NCI-H2227 treated with DMSO at 0.1 percent for 48 hours (cell line): ENCODE measurements at places on chromosomes 6 and 20.
A peak's percentile ranks its signal among the peaks of the same experiment; 100 is the strongest.

DNA sequence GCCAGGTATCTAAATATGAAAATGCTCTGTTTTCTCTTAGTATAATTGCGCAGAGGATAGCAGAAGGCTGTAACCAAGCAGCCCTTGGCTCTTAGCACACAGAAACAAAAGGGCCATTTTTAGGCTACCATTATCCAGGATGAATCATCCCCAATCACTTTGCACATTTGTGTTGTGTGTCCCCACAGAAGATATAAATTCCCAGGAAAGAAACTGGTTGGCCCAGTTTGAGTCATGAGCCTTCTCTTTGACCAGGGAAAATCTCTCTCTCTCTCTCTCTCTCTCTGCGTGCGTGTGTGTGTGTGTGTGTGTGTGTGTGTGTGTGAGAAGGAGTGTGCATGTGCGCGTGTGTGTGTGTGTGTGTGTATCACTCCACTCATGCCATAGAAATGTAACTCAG, 178.5 kb downstream of the FRK start:
- no peak for DNase-seq

GRCh38 chr6:3803627-3804468, 45.3 kb upstream of the FAM50B start:
- DNase-seq = no peak

GRCh38 chr6:95109212-95109611, 468.1 kb upstream of the MANEA start:
- no peak for DNase-seq

- no peak for DNase-seq
Measured at GRCh38 chr20:35506872-35507638, 22.4 kb downstream of the C20orf173 start.

- no peak for DNase-seq
Measured at GRCh38 chr20:62592506-62593177, 49.7 kb upstream of the SLCO4A1 start.

DNA sequence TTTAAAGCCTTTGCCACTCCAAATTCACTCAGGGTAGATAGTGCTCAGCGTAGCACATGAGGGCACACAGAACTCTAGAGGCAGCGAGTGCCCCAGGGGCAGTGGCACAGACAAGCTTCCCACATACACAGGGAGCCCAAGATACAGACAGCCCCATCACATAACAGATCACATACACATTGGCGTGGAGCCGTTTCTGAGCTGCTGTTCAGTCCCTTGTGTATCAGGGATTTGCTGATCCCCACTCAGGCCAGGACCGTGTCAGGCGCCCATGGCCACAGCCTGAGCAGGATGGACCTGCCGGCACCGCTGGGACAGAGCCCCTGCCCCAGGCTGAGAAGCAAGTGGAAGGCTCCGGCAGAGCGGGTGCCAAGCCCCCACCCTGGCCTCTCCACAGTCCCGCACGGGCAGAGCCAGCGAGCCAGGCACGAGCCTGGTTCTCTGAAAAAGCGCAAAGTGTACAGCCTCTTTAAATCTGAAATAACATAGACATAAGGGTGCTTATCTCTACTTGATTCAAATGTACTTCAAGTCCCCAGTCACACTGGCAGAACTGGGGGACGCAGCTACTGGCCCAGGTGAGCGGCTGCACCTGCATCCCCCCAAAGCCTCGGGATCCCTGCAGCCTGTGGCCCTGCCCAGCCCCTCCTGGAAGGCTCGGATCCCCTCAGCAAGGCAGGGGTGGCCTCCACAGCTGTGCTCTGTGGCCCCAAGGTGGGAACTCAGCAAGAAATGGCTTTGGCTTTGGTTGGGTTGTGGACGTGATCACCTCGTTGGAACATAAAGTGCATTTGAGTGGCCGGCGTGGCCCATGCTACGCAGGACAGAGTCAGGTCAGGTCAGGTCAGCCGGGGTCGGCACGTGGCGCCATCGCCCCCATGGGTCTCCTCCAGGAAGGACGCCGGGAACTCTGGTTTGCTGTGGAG, 231.3 kb downstream of the ERMARD start:
- no peak for DNase-seq

DNA sequence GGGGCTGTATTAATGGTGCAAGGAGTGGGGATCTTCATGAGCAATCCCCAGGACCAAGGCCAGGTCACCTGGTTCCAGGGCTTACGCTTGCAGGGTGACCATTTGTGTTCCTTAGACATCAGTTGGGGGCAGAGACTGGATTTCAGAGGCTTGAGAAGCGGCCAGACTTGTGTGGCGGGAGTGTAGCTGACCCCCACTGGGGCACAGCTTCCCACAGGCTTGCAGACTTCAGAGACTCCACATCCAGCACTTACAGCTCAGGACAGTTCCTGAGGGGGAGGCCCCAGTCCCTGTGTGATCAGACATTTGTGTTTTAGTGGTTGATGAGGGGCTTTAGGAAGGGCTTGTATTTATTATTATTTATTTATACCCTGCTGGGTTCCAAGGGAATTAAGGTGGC, 15.3 kb downstream of the TJAP1 start:
- DNase-seq = no peak

- no peak for DNase-seq
Measured at GRCh38 chr20:11734431-11734830, 183.3 kb upstream of the BTBD3 start.

DNA sequence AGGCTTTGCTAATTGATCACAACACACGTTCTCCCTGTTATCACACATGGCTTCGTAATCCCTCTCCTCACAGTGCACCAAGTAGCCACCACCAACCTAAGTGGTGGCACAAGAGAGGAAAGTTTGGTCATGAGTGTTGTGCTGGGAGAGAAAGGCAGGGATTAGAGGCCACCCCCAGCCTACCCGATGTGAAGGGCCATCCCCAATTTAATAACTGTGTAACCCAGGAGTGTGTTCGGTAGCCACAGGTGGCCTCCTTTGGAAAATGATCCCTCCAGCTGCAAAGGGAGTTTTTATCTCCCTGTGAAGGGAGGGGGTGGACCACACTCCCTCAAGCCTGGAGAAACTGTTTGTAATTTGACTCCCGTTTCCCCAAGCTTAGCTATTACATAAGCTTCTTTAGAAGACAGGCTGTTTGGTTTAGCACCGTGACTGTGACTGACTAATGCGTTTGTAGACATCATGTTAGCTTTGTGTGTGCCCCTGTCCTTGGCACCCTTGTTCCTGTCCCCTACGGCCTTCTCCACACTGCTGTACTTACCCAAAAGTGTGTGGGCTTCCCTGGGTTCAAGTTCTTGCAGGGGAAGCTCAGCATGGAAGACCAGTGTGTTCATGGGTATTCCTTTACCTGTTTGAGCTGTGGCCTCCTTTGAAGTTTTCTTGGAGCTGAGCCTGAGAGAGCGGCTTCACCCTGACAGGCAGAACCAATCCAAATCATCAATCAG, 20.6 kb downstream of the PPP1R16B start:
- DNase-seq = peak; percentile 11

DNA sequence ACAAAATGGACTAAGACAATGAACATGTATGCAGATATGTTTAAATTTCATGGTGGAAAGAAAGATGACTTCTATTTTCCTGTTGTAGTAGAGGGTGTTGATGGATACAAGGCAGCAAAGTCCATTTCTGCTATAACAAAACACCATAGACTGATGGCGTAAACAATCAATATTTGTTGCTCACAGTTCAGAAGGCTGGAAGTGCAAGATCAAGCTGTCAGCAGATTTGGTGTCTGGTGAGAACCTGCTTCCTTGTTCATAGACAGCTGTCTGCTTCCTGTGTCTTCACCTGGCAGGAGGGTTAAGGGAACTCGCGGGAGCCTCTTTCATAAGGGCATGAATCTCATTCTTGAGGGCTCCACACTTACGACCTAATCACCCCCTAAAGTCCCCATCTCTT, 83.0 kb upstream of the ELOVL5 start:
- no peak for DNase-seq

DNA sequence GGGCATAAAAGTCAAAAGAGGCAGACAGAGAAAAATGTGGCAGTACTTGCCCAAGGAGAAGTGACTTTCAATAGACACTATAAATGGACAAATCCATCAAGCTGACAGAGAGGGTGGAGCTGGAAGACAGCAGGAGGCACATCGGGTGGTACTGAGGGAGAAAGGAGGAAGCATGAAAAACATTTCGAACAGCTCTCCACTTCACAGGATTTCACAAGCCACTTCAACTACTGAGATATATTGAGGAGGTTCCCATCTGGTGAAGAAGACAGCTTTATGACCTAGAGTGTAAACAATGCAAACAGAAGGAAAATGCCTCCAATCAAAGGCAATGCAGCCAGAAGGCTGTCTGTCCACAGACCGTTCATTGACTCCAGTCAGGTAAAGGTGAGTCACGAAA, 259.4 kb upstream of the ECI2 start:
- DNase-seq = peak; percentile 2

- no peak for DNase-seq
Measured at GRCh38 chr6:9083108-9083507, 647.8 kb upstream of the SLC35B3 start.

- DNase-seq = no peak
Measured at GRCh38 chr20:53831812-53832211, 238.2 kb upstream of the ZNF217 start.

- DNase-seq = no peak
Measured at GRCh38 chr6:137631323-137631722, 137.1 kb upstream of the OLIG3 start.

DNA sequence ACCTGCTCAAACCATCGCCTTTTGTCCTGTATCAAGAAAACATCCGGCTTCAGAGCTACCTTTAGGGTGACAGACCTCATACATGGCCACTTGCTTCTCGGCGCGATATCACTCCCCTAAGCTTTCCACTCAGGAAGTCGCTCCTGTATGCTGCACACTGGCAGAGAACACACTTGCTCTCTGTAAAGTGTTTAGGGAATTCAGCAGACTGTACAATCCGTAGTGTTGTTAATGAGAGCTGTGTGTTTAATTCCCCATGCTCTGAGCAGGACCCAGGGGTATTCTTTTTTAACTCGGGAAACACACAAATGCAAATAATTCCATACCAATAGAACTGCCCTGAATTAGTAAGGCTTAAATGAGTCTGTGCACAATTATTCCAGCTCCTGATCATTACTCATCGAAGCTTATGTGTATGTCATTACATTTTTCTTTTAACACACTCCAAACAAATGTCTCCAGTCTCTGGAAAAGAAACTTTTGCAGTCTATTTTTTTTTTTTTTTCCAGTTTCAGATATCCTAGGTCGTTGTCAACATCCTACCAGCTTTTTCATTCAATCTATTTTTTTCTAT, 338.7 kb upstream of the ARID1B start:
- no peak for DNase-seq

- DNase-seq = no peak
Measured at GRCh38 chr6:42315991-42316970, 98.6 kb upstream of the MRPS10 start.

DNA sequence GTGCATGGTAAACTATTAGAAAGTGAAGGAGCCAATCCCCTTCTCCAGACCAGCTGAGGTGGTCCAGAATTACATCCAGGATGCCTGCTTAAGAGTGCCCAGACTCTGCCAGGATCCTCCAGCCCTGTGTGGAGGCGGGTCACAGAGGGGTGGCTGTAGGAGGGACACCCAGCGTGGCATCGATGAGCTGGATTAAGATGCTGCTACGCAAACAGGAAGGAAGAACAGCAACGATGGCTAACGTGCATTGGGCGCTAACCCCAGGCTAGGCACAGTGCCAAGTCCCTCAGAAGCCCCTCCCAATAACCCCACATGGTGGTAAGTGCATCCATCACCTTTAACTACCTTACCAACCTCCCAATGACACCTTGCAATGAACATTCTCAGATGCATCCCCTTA, 63.9 kb upstream of the MRPS10 start:
- no peak for DNase-seq

DNA sequence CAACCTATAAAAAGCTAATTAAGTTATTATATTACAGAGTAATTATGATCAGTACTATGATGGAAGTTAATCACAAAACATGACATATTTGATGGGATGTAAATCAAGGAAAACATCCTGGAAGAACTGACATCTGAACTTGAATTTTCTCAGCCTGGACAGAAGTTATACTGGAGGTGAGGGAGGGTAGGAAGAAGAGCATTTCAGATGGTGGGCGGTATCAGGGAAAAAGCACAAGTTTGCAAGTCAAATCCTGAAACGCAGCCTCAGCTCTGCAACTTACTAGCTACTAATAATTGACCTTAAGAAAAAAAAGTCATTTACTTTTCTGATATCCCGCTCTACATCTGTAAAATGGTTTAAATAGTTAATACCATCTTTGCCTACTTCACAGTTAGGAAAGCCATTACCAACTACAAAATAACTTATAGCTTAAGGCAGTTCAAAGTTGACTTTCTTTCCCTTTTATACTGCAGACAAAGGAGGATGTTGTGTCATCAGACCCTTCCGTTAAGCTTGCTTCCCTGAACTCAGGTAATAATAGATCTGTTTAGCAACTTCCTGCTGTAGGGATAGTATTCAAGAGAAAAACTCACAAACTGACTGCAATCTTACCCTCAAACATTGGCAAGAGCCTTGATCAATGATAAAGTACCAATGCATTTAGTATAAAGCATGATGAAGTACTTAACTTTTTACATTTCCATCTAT, 21.0 kb downstream of the NOL7 start:
- DNase-seq = no peak

DNA sequence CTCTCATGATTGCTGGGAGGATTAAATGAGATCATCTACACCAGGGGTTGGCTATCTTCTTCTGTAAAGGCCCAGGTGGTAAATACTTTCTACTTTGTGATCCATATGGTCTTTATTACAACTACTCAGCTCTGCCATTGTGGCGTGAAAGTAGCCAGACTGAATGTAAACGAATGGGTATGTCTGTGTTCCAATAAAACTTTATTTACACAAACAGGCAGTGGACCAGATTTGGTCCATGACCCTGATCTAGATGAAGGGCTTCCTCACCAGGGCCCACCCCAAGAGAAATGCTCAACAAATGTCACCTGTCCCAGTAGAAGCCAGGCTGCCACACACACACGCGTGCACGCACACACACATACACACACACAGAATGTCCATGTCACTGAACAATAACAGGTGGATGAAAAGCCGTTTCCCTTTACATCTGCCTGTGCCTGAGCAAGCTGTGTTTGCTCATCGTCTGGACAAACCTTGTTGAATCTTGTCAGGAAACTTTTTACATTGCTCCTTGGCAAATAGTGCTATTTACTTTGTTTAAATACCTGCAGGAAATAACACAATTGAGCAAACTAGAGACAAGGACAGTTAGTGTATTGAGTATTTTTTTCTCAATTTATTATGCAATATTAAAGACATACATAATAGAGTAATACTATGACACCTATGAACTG, 114.3 kb downstream of the EYA2 start:
- DNase-seq = no peak

DNA sequence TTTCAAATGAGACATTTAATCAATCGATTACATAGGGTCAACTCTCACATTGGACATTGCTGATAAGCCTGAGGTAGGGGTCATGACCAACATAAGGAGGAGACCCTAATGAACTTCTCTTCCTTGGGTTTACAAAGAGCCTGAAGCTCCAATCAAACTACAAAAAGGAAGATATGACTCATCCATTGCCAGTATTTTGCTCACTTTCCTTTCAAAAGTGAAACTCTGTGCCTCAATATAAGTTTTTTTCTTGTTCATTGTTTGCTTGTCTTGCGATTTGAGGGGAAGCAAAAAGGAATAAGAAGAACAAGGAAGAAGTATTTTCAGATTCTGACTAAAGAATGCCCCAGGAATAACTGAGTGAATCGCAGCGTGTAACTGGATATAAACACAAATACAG, 38.8 kb upstream of the KHDRBS2 start:
- no peak for DNase-seq

- DNase-seq = no peak
Measured at GRCh38 chr6:168674595-168674994, 233.6 kb downstream of the SMOC2 start.

- no peak for DNase-seq
Measured at GRCh38 chr6:33590531-33591198, 10.6 kb upstream of the BAK1 start.
